ENCODE measurements at places on chromosomes 16 and 17. TPM values are rescaled to one million over a fixed set of nuclear protein-coding genes. Genes with fewer than 3 reads are reported as not detected.

The SEZ6L2 gene
- 20.5 TPM for total RNA-seq

The RHBDL3 gene
- 4.6 TPM for total RNA-seq

The CTRB2 gene
- total RNA-seq: not detected

The CNTD1 gene
- not detected for total RNA-seq

Measured in A549 treated with RU486 at 1 μM for 4 hours (cell line).